ENCODE measurements at places on chromosomes 1 and 21.
A peak's percentile ranks its signal among the peaks of the same experiment; 100 is the strongest.

GRCh38 chr21:34908419-34909055, 140.6 kb downstream of the RUNX1 start:
- no peak for DNase-seq
- H3K4me1 ChIP-seq = peaks cover 51% of the 10 kb centered on the region
- no peak overlapping the region for H3K4me3 ChIP-seq
- no peaks in the 10 kb centered on the region for H3K27me3 ChIP-seq

GRCh38 chr21:27257908-27258556, 291.1 kb upstream of the ADAMTS5 start:
- H3K27me3 ChIP-seq = no peaks in the 10 kb centered on the region
- H3K4me3 ChIP-seq = no peak overlapping the region
- H3K27ac ChIP-seq = no peak overlapping the region
- H3K4me1 ChIP-seq = no peaks in the 10 kb centered on the region
- no peaks in the 10 kb centered on the region for H3K36me3 ChIP-seq

DNA sequence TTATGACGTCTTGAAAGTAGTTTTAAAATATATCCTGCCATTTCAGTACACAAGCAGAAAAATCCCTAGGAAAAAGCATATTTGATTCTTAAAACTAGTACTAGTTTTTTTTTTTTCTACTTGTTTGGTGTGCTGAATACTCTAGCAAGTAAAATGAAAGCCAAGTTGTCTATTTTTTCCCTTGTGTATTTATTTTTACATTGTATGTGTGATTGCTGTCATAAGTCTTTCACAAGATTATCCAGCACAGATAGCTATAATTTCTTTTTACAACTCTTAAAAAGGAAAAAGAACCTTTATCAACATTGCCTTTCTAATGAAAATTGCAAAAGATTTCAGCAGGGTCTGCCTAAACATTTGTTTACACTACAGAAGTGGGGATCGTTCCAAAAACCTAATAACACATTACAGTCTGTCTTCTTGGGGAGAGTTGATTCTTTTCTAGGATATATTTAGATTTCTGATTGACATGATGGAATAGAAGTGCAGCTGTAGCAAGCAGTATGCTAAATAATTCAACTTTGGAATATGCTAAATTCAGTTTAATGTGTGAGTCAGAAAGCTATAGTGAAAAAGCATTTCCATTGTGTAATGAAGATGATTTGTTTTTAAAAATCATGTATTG, 2.5 kb downstream of the DR1 start:
- H3K27ac ChIP-seq = no peak overlapping the region
- no peaks in the 10 kb centered on the region for H3K36me3 ChIP-seq
- no peak for DNase-seq
- H3K4me3 ChIP-seq = peak overlapping the region; percentile 92

DNA sequence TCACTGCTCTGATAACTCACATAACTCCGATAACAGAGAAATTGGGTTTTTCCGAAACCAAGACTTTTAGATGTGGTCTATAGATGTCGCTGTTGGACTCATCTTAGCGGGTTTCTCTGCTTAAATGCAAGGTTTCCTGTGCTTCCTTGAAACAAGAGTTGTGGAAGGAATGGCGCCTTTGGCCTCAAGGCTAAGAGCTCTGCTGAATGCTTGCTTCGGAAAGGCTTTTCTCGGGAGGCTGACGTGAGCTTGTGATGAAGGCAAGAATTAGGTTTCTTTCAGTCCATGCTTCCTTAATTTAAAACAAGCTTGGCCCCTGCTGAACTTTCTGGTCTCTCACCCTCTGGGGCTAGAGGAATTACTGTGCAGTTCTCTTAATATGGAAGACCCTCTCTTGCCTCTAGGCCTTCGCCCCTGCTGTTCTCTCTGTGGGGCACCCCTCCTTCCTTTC, 113.5 kb downstream of the MAP3K21 start:
- H3K27me3 ChIP-seq = no peaks in the 10 kb centered on the region
- DNase-seq = no peak
- no peaks in the 10 kb centered on the region for H3K36me3 ChIP-seq
- no peak overlapping the region for H3K27ac ChIP-seq

- DNase-seq = no peak
- no peak overlapping the region for H3K27ac ChIP-seq
- H3K36me3 ChIP-seq = no peaks in the 10 kb centered on the region
Observed at GRCh38 chr1:187630653-187631380, 802.1 kb downstream of the PLA2G4A start.

DNA sequence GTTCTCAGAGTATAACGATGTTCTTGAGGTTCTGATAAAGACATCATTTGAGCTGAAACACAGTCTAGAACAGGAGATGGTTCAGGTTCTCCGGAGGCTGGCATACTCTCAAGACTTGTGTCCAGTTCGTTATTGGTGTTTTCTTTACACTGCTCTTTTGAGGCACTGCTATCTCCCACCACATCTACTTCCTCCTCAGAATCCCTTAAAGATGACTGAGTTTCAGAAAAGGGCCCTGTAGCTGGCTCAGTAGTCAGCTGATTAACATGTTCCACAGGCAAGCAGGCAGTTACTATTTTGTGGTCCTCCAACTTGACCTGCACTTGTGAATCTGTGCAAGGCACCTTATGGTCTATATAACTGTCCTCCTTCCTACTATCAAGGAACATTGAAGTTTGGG, 50.2 kb downstream of the ZZZ3 start:
- H3K36me3 ChIP-seq = peaks cover 9% of the 10 kb centered on the region
- no peaks in the 10 kb centered on the region for H3K4me1 ChIP-seq
- no peak for DNase-seq
- no peak overlapping the region for H3K27ac ChIP-seq

GRCh38 chr1:208048904-208049303, 138.0 kb upstream of the CD34 start:
- no peaks in the 10 kb centered on the region for H3K27me3 ChIP-seq
- no peak overlapping the region for H3K27ac ChIP-seq
- no peak for DNase-seq
- H3K36me3 ChIP-seq = no peaks in the 10 kb centered on the region

DNA sequence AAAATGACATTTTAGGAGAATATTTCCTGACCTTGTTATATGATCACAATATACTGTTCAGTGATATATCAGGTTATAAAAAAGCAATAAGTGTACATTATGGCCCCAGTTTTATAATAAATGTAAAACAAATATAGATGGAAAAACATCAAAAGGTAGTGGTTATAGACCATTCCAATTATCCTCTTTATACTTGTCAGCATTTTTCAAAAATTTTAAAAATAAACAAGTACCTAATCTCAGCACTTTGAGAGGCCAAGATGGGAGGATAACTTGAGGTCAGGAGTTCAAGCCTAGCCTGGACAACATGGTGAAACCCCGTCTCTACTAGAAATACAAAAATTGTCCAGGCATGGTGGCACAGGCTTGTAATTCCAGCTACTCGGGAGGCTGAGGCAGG, 69.6 kb upstream of the B3GALNT2 start:
- no peak overlapping the region for H3K4me3 ChIP-seq
- no peaks in the 10 kb centered on the region for H3K27me3 ChIP-seq
- no peaks in the 10 kb centered on the region for H3K4me1 ChIP-seq
- no peak overlapping the region for H3K27ac ChIP-seq
- no peak for DNase-seq

DNA sequence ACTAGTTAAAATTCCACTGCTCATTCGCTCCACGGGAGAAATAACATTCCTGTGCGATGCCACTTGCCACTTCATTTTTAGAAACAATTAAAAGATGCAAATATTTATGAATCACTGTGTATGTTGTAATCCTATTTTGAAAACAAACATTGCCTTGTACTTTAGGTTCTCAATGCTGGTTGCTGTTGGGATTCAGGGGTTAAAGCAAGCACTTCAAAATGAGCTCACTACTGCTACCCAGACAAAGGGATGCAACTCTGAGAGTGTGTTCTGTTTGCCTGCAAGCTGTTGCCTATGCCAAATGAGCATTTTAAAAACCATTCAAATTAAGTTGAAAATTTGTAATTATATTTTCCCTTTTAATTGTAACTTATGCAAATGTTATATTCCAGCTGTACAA, 87.5 kb downstream of the RWDD3 start:
- no peaks in the 10 kb centered on the region for H3K27me3 ChIP-seq
- H3K36me3 ChIP-seq = no peaks in the 10 kb centered on the region
- H3K4me1 ChIP-seq = no peaks in the 10 kb centered on the region
- H3K4me3 ChIP-seq = no peak overlapping the region
- H3K27ac ChIP-seq = no peak overlapping the region

DNA sequence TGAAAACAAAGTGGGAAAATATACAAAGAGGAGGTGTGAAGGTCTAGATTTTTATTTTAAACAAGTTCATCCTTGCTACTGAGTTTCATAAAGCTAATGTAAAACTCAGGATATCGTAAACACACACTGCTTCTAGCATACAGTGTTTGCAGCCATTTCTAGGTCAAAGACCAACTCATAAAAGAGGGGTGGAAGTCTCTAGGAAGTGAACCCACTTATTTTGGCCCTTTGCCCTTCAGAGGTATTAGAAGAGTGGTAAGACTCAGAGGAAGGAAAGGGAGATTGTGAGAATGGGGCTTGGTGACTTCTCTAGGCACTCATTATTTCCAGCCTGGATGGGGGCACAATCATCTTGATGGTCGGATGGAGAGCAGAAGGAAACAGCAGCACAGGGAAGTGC, 91.2 kb downstream of the TNFSF18 start:
- no peaks in the 10 kb centered on the region for H3K36me3 ChIP-seq
- no peak overlapping the region for H3K27ac ChIP-seq
- H3K4me1 ChIP-seq = no peaks in the 10 kb centered on the region
- no peak for DNase-seq
- no peak overlapping the region for H3K4me3 ChIP-seq

GRCh38 chr1:226495716-226496115, 52.8 kb upstream of the STUM start:
- H3K36me3 ChIP-seq = no peaks in the 10 kb centered on the region
- no peaks in the 10 kb centered on the region for H3K4me1 ChIP-seq
- no peaks in the 10 kb centered on the region for H3K27me3 ChIP-seq
- H3K4me3 ChIP-seq = no peak overlapping the region
- no peak overlapping the region for H3K27ac ChIP-seq

GRCh38 chr1:38095454-38095931, 48.9 kb upstream of the POU3F1 start:
- H3K4me1 ChIP-seq = no peaks in the 10 kb centered on the region
- DNase-seq = no peak
- no peak overlapping the region for H3K27ac ChIP-seq
- no peaks in the 10 kb centered on the region for H3K36me3 ChIP-seq

GRCh38 chr1:5640845-5641244, 351.4 kb downstream of the NPHP4 start:
- H3K27ac ChIP-seq = no peak overlapping the region
- no peaks in the 10 kb centered on the region for H3K36me3 ChIP-seq
- no peak for DNase-seq
- no peaks in the 10 kb centered on the region for H3K4me1 ChIP-seq
- no peak overlapping the region for H3K4me3 ChIP-seq

DNA sequence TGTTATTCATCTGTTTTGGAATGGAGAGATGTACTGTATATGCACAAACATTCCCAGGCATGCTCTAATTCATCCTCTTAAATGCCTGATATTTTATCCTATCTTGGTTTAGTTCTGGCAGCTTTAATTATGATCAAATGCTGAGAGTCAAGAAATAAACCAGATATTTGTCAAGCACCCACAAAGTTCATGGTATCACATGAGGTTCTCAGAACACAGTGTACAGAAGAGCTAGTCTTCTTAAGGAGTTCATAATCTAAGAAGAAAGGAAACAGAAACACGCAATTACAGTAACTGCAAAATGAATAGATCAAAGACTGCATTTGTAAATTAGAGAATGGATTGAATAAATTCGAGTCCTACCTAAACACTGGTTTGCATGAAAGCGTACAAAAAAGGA, 58.3 kb upstream of the KCNH1 start:
- no peaks in the 10 kb centered on the region for H3K4me1 ChIP-seq
- no peaks in the 10 kb centered on the region for H3K27me3 ChIP-seq
- no peak for DNase-seq
- H3K4me3 ChIP-seq = no peak overlapping the region
- H3K27ac ChIP-seq = no peak overlapping the region

GRCh38 chr1:220882061-220882891, 3.0 kb downstream of the HLX start:
- H3K36me3 ChIP-seq = no peaks in the 10 kb centered on the region
- no peak overlapping the region for H3K27ac ChIP-seq
- peaks cover 18% of the 10 kb centered on the region for H3K4me1 ChIP-seq
- H3K27me3 ChIP-seq = peaks cover 29% of the 10 kb centered on the region
- H3K4me3 ChIP-seq = no peak overlapping the region

- no peak overlapping the region for H3K4me3 ChIP-seq
- DNase-seq = no peak
- no peak overlapping the region for H3K27ac ChIP-seq
- H3K27me3 ChIP-seq = no peaks in the 10 kb centered on the region
- H3K36me3 ChIP-seq = no peaks in the 10 kb centered on the region
Observed at GRCh38 chr1:111666828-111667227, 47.2 kb downstream of the RAP1A start.

GRCh38 chr1:178501705-178502329, 5.1 kb upstream of the CLEC20A start:
- no peaks in the 10 kb centered on the region for H3K36me3 ChIP-seq
- DNase-seq = peak; percentile 9
- H3K27ac ChIP-seq = no peak overlapping the region
- no peaks in the 10 kb centered on the region for H3K4me1 ChIP-seq

- no peaks in the 10 kb centered on the region for H3K27me3 ChIP-seq
- no peak overlapping the region for H3K4me3 ChIP-seq
- H3K27ac ChIP-seq = no peak overlapping the region
- no peak for DNase-seq
Observed at GRCh38 chr1:223864084-223864483, 18.3 kb upstream of the TP53BP2 start.

DNA sequence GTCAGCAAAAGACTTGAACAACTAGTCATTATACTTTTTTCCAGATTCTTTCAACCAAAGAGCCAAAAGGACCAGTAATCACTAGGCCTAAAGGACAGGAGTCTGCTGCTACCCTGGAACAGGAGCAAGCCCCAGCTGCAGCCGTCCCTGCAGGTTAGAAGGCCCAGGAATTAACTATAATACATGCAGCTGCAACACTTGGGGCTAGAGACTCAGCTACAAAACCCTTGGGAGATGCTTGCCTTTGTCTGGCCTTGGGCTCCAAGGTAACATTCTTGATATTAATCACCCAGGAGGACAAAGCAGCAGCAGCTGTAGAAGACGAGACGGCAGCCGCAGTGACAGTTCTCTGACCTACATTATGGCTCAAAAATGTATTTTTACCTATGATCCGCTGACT, 841.2 kb upstream of the ADGRL4 start:
- DNase-seq = no peak
- H3K4me3 ChIP-seq = no peak overlapping the region
- H3K36me3 ChIP-seq = no peaks in the 10 kb centered on the region

- no peak overlapping the region for H3K4me3 ChIP-seq
- no peak for DNase-seq
- H3K27ac ChIP-seq = no peak overlapping the region
- no peaks in the 10 kb centered on the region for H3K27me3 ChIP-seq
- H3K4me1 ChIP-seq = no peaks in the 10 kb centered on the region
Observed at GRCh38 chr1:202086579-202087350, 36.0 kb upstream of the GPR37L1 start.

DNA sequence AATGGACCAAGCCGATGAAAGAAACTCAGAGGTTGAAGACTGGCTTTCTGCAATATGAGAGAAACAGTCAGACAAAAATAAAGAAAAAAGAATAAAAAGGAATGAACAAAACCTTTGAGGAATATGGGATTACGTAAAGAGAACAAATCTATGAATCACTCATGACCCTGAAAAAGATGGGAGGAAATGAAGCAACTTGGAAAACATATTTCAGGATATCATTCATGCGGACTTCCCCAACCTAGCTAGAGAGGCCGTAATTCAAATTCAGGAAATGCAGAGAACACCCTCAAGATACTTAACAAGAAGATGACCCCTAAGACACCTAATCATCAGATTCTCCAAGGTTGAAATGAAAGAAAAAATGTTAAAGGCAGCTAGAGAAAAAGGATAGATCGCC, 705.3 kb upstream of the CHRM3 start:
- no peaks in the 10 kb centered on the region for H3K36me3 ChIP-seq
- no peaks in the 10 kb centered on the region for H3K4me1 ChIP-seq
- no peak for DNase-seq
- no peaks in the 10 kb centered on the region for H3K27me3 ChIP-seq
- H3K27ac ChIP-seq = no peak overlapping the region

All from CD8-positive, alpha-beta memory T cell (primary cell).